ENCODE measurements at places on chromosomes 12 and 14.

- no peak for DNase-seq
Measured at GRCh38 chr14:61476754-61477410, 155.5 kb downstream of the PRKCH start.

DNA sequence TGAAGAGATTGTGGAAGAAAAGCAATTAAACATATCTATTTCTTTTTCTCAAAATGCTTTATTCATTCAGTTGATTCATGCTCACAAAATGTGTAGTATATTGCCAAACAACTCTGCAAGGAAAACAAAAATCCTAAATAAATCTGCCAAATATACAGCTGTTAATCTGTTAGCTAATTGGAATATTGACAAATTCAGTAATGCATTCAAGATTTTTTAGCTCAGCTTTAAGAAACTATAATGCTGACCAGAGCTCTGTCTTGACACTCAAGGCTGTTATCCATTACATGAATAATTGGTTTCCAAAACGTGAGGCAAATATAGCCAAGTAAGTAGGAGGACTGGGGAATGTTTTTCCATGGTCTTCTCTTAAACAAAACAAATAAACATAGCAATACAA, 146.8 kb downstream of the TMTC2 start:
- DNase-seq = no peak

DNA sequence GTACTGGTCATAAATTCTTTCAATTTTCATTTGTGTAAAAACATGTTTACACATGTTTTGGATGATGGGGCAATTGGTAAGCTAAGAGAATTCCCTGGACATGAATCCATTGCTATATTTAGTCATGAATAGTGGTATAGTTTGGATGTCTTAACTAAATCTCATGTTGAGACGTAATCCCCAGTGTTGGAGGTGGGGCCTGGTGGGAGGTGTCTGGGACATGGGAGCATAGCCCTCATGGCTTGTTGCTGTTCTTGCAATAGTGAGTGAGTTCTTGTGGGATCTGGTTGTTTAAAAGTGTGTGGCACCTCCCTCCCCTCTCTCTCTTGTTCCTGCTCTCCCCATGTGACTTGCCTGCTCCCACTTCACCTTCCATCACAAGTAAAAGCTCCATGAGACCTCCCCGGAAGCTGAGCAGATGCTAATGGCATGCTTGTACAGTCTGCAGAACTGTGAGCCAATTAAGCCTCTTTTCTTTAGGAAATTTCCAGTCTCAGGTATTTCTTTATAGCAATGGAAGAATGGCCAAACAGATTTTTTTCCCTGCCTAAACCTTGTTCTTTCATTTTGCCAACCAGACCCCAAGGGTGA, 33.6 kb downstream of the CTSG start:
- no peak for DNase-seq

DNA sequence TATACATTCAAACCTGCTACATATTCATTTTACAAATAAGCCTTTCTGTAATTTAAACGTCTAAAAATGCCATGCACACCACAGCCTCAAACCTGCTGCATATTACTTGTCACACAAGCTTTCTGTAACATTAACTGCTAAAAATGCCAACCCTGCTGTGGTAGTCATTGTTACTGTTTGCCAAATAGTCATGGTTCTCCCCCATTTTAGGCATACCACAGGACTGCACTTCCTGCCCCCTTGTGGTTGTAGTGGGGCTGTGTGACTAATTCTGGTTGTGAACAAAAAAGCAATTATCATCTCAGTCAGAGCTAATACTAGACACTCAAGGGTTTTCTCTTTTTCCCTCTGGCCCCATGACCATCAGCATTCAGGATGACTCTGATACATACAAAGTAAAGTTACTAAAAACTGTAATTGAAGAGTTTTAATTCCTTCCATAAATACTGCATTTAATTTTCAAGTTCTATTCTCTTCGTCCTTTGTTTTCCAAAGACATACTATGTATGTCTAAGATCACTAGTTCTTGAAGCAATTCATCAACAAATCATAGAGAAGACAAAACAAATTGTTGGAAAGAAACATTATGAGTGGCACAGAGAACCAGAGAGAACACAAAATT, 5.7 kb upstream of the SLC35F4 start:
- DNase-seq = no peak

- DNase-seq = peak; percentile 54
Measured at GRCh38 chr14:93729993-93730392, 58.3 kb downstream of the PRIMA1 start.

GRCh38 chr14:75662966-75663365, 1.9 kb downstream of the TTLL5 start:
- DNase-seq = no peak

DNA sequence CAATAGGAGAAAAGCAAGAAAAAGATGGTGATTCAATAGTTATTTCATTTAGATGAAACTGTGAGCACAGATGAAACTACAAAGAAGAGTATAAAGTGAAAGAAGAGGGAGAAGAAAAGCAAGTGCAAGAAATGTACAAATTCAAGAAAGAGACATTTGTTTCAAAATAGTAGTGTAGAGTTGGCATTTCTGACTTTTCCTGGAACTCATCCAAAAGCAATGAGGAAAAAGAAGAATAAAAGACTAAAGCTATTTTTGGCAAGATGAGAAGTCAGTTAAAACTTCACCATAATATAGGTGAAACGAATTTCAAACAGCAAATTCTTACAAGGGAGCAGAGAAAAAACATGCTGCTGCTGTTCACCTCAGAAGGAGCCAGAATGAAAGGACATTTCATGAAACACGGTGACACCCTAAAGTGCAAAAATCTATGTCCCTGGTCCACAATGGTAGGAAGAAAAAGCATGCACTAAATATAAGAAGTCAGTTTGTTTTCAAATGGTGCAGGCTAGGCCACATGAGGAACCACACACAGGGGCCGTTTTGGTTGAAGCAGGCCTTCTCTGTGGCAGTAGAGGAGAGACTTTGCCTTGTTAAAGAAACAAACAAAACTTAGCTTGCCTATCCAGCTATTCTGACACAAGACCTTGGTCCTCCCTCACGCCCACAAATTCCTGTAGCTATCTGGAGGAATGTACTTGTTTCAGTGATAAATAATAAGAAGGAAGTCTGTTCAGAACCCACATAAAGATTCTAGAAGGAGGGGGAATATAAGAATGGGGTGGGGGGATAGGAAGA, 11.1 kb upstream of the CMAS start:
- DNase-seq = no peak

GRCh38 chr12:27425306-27425705, 21.2 kb upstream of the SMCO2 start:
- DNase-seq = no peak

- DNase-seq = peak; percentile 15
Measured at GRCh38 chr14:88195676-88196075, 127.4 kb downstream of the KCNK10 start.

DNA sequence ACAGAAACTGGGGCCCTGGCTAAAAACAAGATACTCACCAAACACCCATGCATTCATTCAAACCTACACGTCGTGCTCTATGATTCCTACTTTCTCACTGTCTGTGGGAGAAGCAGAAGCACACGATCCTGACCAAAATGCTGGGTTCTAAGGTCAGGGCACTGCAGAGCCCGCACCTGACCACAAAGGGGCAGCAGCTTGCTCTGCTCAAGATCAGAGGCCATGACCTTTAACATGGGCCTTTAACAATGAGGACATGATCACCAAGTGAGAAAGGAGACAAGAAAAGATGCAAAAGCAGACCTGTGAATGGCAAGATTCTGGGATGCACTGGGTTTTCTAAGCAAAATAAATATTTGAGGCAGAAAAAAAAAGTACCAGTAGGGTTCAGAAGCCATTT, 40.1 kb upstream of the VPS33A start:
- no peak for DNase-seq

DNA sequence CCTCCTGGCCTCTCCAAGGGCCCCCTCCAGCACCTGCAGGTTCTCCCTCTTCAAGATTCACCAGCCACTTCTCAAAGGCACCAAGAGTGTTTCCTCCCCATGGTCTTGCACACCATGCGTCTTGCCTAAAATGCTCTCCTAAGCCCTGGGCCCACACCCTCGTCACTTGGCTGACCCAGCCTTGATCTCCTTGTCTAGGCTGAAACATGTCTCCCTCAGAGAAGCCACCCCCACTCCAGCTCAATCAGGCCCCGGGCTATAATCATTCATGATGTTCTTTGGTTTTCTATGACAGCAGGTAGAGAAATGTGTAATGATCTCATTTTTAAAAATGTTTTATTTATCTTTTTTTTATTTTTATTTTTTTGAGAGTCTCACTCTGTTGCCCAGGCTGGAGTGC, 88.1 kb downstream of the EFCAB11 start:
- DNase-seq = no peak

DNA sequence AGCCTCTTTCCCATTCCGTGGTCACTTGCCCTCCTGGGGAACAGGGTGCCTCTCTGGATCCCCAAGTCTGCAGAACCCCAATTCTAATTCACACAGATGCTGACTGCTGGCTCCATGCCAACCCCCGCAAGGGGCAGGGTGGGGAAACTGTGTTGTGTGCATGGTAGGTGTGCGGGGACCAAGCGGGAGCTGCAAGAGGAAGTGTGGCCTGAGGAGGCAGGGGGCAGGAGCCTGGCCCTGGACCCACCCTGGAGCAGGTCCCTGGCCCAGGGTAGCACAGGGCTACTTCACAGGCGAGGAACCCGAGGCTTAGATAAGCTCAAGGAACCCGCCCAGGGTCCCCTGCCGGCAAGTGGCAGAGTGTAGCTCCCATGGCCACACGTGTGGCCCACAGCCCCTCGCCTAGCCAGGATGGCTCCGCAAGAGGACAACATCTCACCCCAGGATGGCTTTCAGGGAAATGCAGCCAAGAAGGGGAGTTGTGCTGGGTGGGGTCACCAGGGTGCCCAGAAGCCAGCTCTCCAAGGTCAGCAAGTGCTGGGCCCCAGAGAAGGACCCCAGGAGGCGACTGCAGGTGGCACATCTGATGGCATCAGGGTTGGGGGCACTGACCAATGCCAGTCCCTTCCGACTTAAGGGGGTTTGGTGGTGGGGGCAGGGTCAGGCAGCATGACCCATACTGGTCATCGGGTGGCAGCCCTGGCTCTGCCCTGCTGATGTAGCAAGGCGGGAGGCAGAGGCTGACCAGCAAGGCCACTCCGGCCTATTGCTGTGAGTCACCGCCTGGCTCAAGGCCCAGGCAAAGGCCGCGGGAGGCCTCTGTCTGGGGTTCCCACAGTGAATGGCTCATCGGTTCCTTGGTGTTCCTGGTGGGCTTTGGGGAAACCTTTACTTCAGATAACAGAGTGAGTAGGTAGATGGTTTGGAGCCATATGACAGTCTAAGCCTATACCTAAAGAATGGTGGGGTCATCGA, 37.3 kb upstream of the EML1 start:
- DNase-seq = peak; percentile 70

- no peak for DNase-seq
Measured at GRCh38 chr14:60532442-60532841, 23.5 kb downstream of the SIX6 start.

DNA sequence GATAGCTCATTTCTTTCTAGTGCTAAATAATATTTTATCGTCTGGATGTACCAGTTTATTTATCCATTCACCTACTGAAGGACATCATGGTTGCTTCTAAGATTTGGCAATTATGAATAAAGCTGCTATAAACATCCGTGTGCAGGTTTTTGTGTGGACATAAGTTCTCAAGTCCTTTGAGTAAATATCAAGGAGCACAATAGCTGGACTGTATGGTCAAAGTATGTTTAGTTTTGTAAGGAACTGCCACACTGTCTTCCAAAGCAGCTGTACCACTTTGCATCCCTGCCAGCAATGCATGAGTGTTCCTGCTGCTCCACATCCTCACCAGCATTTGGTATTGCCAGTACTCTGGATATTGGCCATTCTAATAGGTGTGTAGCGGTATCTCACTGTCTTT, 447.4 kb downstream of the MED13L start:
- no peak for DNase-seq

DNA sequence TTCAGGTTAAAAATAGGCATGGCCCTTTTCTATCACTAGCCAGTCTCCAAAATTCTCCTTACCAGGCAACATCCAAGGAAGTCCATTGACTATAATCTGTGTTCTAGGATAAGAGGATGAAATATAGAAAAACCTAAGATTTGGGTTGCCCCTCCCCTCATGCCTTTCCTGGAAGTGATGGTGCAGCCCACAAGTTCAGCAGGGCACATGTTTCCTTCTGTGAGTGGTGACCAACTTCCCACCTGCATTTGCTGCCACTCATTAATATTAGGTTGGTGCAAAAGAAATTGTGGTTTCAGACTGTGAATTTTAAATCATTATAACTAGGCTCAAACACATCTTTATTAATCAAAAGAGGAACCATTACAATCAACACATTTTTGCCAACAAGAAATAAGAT, 250.5 kb upstream of the FKBP4 start:
- DNase-seq = no peak

DNA sequence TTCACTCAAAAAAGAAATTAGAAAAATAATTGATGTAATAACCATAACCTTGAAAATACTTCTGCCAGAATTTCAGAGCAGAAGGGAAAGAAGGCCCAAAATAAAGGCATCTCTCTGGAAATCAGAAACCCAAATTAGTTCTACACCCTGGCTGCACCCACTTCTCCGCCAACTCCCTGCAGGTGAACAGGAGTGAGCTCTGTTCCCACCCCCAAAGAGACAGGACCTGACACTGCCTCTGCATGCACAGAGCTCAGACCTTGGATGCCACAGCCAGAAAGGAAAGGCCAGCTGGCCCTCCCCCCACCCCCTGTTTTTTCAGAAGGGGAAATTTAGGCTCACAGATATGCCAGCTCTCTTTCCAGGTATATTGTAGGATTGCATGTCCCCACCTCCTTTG, 228.2 kb downstream of the BCL11B start:
- no peak for DNase-seq

GRCh38 chr14:60654334-60654821, 5.1 kb upstream of the SIX1 start:
- no peak for DNase-seq

GRCh38 chr14:86601813-86602212, 1071.9 kb downstream of the FLRT2 start:
- no peak for DNase-seq

- no peak for DNase-seq
Measured at GRCh38 chr12:4272424-4273272, 914 bp upstream of the CCND2 start.

DNA sequence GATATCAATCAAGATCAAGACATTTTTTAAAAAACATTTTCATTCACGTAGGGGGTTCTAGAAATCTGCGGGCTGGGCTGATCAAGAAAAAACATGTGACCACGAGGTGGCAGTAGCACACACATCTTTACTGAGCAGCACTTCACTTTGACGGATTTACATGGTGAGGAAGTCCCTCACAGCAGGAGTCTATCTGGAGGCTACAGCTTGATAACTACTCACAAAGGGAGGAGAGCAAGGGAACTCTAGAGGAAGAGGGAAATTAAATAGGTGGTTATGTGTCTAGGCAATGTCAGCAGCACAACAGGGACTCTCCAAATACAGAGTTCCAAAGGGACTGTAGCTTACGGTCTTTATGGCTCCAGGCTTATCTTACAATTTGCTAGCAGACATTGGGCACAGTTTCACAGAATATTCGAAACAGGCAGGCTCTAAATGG, 248.1 kb downstream of the DPY19L2 start:
- no peak for DNase-seq

Data from amygdala (tissue), 56 donors.